ENCODE measurements at places on chromosomes 6 and 20. TPM values are rescaled to one million over a fixed set of nuclear protein-coding genes. Genes with fewer than 3 reads are reported as not detected.

The AKAP7 gene
- 6.2 TPM for total RNA-seq

The RNF114 gene
- 70.7 TPM for total RNA-seq

The GPR63 gene
- total RNA-seq, result 0.85 TPM

The TFAP2A gene
- 0.10 TPM for total RNA-seq

The HLA-DRB5 gene
- total RNA-seq, result 0.52 TPM

The CAPN11 gene
- 0.25 TPM for total RNA-seq

The OSER1 gene
- total RNA-seq, result 25.5 TPM

The POLR1H gene
- total RNA-seq, result 45.3 TPM

DNA sequence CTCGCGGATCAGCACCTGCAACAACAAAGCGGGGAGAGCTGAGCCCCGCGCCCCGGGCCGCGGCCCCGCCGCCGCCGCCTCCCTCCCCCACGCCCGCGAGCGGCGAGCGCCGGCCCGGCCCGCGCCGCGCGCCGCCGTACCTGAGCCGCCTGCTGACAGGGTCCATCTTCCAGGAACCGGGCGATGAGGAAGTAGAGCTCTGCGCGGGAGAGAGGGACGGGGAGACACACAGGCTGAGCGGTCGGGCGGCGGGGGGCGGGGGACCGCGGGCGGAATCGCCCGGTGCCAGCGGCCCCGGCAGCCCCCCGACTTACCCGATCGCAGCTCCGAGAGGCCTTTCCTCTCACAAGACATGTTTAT, 359 bp downstream of the PHIP start:
- H3K4me1 ChIP-seq, result peaks cover 33% of the 10 kb centered on the region
- H3K27me3 ChIP-seq, result peaks cover 17% of the 10 kb centered on the region
- peaks cover 24% of the 10 kb centered on the region for H3K36me3 ChIP-seq
- DNase-seq, result peak; percentile 50

GRCh38 chr6:107401573-107401972, 57.8 kb downstream of the PDSS2 start:
- H3K4me3 ChIP-seq, result no peak overlapping the region
- peaks cover 65% of the 10 kb centered on the region for H3K36me3 ChIP-seq
- H3K27ac ChIP-seq, result no peak overlapping the region
- H3K27me3 ChIP-seq, result no peaks in the 10 kb centered on the region

DNA sequence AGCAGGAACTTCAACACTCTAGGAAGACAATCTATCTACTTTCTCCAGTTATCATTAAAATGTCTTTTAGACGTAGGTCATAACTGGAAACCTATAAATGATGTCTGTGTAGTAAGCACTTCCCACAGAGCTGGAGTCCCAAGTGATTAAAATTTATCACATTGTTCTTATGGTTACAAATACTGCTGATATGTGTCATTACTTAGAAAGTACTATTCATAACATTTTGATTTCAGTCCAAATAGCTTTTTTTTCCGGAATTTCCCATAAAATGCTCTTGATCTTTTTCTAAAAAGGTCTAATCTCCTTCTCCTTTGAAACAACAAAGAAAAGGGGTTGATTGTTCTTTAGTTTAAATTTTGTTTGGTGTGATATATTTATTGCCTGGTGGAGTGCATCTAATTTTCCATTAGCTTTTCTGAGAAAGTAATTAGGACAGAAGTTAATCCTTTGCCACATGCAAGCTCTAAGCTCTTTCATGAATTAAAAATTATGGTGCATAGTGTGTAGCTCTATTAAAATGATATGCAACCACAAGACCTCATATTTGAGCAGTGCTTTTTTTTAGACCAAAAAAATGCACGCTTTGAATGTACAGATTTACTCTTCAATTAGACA, 132.7 kb upstream of the TCF21 start:
- H3K36me3 ChIP-seq, result no peaks in the 10 kb centered on the region
- no peak overlapping the region for H3K27ac ChIP-seq
- H3K27me3 ChIP-seq, result peaks cover 9% of the 10 kb centered on the region
- no peak overlapping the region for H3K4me3 ChIP-seq

DNA sequence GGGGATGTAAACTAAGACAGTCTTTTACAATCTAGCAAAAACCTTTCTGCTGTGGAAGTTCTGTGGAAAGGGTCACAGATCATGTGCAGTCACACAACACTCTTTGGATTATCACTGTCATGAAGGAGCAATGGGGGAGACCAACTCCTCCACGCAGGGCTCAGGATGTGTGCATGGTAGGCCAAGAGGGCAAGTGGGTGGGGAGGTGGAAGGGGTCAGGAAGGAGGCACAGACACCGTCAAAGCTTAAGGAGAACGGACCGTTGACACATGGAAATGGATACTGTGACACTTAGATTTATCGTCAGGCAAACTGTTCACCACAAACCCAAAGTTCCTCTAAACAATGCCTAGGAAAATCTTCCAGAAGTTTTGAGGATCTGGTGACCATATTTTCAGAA, 215.8 kb downstream of the PAX1 start:
- H3K4me3 ChIP-seq, result no peak overlapping the region
- DNase-seq, result no peak
- no peaks in the 10 kb centered on the region for H3K27me3 ChIP-seq
- no peak overlapping the region for H3K27ac ChIP-seq
- H3K4me1 ChIP-seq, result no peaks in the 10 kb centered on the region

DNA sequence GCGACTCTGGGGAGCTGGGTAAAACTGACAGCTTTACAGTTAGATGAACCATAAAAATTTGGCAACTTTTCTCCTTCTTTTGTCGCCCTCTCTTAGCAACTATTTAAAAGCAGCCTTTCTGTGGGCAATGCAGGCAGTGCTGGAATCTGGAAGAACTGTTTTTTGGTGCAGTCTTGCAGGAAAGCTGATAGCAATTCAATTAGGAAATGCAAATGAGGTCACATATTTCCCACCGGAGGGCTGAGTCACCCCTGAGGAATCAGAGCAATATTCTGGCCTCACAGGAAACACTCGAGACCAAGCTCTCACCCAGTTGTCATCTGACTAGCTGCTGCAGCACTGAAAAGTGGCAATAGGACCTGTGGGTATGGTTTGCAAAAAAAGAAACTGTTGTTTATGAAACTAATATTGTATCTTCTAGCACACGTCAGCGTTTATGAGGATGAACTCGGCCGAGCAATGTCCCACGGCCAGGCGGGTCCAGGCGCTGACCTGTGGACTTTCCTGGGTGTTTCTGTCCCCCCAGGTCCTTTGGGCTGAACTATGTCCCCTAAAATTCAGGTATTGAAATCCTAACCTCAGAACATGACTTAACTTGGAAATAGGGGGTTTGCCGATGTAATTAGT, 312.3 kb downstream of the TAF4 start:
- H3K27me3 ChIP-seq, result no peaks in the 10 kb centered on the region
- DNase-seq, result no peak
- H3K4me1 ChIP-seq, result no peaks in the 10 kb centered on the region
- H3K4me3 ChIP-seq, result no peak overlapping the region
- H3K27ac ChIP-seq, result no peak overlapping the region

DNA sequence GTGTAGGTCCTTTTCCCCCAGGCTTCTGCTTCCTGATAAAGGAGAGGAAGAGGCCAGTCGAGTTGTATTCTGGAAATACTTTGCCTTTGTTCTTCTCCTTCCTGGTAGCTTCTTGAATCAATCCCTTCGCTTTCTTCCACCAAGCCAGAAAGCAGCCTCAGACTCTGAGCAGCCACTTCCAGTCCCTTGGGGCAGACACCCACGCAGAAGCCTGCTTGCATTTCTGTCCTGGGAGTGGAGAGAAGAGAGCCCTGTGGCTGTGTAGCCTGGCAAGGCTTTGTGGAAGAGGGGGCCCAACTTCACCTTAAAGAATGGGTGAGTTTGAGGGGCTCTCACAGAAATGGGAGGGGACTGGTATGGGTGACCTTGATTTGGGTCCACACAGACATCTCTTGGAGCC, 211.0 kb upstream of the SSTR4 start:
- no peak overlapping the region for H3K4me3 ChIP-seq
- H3K36me3 ChIP-seq, result no peaks in the 10 kb centered on the region
- H3K4me1 ChIP-seq, result no peaks in the 10 kb centered on the region
- H3K27me3 ChIP-seq, result no peaks in the 10 kb centered on the region
- no peak for DNase-seq

DNA sequence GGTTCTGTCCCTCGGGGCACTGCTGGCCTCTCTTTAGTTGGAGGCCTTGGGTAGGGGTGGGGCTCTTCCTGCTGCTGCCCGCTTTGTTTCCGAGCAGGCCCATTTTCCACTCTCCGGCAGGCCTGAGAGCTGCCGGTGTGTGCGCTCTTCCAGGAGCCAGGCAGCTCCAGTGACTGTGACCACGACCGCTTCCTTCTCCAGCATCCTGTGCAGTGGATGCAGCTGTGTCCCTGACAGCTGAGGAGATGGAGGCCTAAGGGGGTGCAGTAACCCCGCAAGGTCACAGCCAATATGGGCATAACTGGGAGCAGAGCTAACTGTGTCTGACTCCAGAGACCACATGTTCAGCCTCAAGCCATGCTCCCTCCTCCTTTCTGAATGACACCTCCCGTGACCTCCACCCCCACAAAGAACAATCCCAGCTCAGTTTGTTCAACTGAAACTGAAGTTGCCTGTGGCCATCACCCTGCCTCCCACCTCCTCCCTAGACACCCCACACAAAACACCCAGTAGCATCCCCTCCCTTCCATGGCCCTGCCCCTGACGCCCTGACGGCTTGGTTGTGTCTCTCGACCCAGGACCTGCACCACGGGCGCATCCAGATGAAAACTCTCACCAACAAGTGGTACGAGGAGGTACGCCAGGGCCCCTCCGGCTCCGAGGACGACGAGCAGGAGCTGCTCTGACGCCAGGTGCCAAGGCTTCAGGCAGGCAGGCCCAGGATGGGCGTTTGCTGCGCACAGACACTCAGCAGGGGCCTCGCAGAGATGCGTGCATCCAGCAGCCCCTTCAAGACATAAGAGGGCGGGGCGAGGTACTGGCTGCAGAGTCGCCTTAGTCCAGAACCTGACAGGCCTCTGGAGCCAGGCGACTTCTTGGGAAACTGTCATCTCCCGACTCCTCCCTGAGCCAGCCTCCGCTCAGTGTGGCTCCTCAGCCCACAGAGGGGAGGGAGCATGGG, 27.8 kb downstream of the SPATA2 start:
- H3K27ac ChIP-seq, result peak overlapping the region; percentile 44
- no peaks in the 10 kb centered on the region for H3K27me3 ChIP-seq
- H3K36me3 ChIP-seq, result peaks cover 6% of the 10 kb centered on the region

DNA sequence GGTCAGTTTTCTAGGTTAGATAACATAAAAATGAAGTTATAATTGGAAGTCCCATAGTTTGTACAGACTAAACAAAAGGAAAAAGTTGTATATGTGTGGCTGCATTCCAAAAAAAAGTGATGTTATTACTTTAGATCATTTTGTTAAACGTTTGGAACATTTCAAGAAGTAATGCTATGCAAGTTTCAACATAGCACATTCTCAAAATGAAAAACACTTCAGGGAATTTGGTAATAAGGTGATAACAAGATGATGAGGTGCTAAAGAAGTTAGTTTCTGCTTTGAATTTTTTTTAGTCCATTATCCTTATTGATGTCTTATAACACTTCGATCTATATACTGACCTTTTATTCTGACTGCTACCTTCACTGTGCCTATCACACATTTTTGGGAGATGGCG, 250.7 kb downstream of the PHF3 start:
- no peak overlapping the region for H3K27ac ChIP-seq
- H3K4me3 ChIP-seq, result no peak overlapping the region

- DNase-seq, result no peak
- H3K4me1 ChIP-seq, result peaks cover 69% of the 10 kb centered on the region
- H3K27ac ChIP-seq, result peak overlapping the region; percentile 51
- peaks cover 49% of the 10 kb centered on the region for H3K36me3 ChIP-seq
- H3K27me3 ChIP-seq, result no peaks in the 10 kb centered on the region
Measured at GRCh38 chr6:33316603-33317418, 733 bp downstream of the ZBTB22 start.

GRCh38 chr20:45323731-45324130, 15.6 kb upstream of the MATN4 start:
- H3K36me3 ChIP-seq, result peaks cover 4% of the 10 kb centered on the region
- DNase-seq, result no peak
- peaks cover 21% of the 10 kb centered on the region for H3K4me1 ChIP-seq
- H3K4me3 ChIP-seq, result no peak overlapping the region
- no peak overlapping the region for H3K27ac ChIP-seq

DNA sequence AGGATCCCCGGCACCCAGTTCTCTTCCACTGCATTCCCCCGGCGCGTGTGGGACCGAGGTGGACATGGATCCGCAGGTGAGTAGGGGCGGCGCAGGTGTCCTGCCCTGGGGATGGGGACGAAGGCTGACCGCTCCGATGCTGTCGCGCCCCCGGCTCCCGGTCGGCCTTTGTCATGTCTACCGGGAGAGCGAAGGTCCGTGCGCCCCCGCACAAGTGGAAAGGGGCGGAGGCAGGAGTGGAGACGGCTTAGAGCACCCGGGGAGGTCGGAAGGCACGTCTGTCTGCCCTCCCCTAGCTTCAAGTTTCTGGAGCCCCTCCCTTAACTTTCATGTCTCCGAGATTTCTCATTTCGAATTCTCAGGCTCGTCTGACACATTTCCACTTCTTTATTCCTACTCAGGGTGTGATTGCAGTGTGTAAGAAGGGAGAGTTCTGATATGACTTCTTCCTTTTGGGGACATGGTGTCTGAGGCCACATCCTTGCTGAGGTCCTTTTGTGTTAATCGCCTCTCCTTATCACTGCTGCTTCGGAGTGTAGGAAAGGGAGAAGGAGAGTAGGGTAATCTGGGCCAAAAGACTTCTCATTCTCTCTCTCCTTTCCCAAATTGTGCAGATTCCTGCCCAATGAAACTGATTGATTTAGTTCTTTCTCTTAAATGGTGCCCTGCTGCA, 435 bp downstream of the KIFC1 start:
- DNase-seq, result peak; percentile 66
- H3K4me3 ChIP-seq, result peak overlapping the region; percentile 88
- no peaks in the 10 kb centered on the region for H3K27me3 ChIP-seq
- H3K4me1 ChIP-seq, result peaks cover 33% of the 10 kb centered on the region
- peaks cover 25% of the 10 kb centered on the region for H3K36me3 ChIP-seq
- peak overlapping the region; percentile 96 for H3K27ac ChIP-seq

DNA sequence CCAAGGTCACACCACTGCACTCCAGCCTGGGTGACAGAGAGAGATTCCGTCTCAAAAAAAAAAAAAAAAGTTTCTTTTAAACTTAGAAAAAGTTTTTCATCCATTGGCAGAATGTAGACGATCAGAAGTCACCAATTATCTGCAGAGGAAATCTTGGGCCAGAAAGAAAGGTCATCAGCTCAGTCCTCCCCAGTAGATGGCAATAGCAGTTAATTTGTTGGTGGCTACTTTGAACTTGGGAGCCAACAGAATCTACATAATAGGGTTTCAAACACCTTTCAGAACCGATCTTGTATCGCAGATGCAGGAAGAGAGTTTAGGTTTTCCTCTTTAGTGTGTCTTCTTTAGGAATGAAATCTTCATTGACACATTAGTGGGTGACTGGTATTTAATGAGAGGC, 41.7 kb downstream of the LBP start:
- no peak overlapping the region for H3K4me3 ChIP-seq
- H3K27ac ChIP-seq, result no peak overlapping the region
- DNase-seq, result no peak
- no peaks in the 10 kb centered on the region for H3K4me1 ChIP-seq
- no peaks in the 10 kb centered on the region for H3K36me3 ChIP-seq

- no peak for DNase-seq
- peaks cover 40% of the 10 kb centered on the region for H3K27me3 ChIP-seq
- no peaks in the 10 kb centered on the region for H3K36me3 ChIP-seq
Measured at GRCh38 chr6:69868961-69869360, 2.6 kb downstream of the COL19A1 start.

- H3K36me3 ChIP-seq, result no peaks in the 10 kb centered on the region
- DNase-seq, result no peak
- H3K27ac ChIP-seq, result no peak overlapping the region
- no peaks in the 10 kb centered on the region for H3K4me1 ChIP-seq
Measured at GRCh38 chr6:136963259-136963658, 41.2 kb downstream of the SLC35D3 start.

- no peak overlapping the region for H3K4me3 ChIP-seq
- H3K36me3 ChIP-seq, result no peaks in the 10 kb centered on the region
- no peaks in the 10 kb centered on the region for H3K4me1 ChIP-seq
- H3K27me3 ChIP-seq, result peaks cover under 1% of the 10 kb centered on the region
- no peak for DNase-seq
- H3K27ac ChIP-seq, result no peak overlapping the region
Measured at GRCh38 chr6:44514085-44514484, 126.6 kb downstream of the CDC5L start.
